NCI-H1092 (cell line): ENCODE measurements at places on chromosomes 11 and 22.

- no peak for DNase-seq
Measured at GRCh38 chr11:44559207-44559939, 6.1 kb upstream of the CD82 start.

GRCh38 chr11:17169876-17170275, 37.9 kb downstream of the PIK3C2A start:
- DNase-seq = no peak

DNA sequence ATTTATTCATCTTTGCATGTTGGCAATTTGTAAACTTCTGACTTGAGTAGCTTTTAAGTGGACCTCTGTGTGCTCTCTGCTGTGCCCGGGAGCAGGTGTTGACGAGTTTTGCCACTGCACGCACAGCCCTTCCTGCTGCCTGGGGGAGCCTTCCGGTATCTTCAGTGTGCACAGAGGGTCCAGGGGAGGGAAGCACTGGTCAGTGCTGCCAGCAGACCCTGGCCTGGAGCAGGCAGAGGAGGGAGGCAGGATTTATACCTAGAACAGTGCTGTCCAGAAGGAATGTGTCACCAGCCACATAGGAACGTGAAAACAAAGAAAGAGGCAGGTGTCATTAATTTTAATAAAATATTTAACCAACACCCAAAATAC, 403.6 kb downstream of the TBC1D22A start:
- DNase-seq = no peak

- no peak for DNase-seq
Measured at GRCh38 chr11:10926801-10927211, 69.0 kb upstream of the ZBED5 start.

- no peak for DNase-seq
Measured at GRCh38 chr22:37808294-37808657, 542 bp downstream of the GCAT start.

DNA sequence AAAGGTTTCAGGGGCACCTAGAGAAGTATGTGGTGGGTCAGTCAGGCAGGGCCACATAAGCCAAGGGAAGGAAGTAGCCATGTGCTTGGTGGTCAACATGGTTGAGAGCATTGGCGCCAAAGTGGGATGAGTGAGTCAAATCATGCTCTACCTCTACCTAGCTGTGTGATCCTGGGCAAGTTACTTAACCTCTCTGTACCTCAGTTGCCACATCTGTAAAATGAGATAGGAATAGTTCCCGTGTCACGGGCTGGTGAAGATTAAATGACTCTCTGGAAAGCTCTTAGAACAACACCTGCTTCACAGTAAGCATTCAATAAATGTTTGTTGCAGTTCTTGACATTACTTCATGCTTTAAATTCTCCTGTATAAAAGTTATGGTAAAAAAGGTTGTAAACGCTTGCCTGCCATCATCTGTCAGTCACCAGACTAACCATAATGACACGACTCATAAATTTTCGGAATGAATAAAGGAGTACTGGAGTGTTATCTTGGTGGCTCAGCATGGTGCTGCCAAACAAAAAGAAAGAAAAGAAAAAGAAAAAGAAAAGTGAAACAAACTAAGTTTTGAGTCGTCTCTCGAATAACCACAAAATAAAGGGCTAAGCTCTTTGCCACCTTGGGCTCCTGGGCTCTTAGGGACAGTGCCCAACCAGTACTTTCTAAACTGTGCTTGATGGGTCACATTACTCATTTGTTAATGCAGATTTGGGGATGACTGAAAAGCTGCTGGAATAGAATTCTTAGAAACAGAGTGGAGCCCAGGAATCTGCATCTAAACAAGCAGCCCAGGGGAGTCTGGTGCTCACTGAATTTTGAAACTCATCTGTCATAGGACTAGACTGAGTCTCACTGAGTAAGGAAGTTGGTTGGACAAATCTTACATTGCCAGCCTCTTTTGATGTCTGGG, 107.6 kb downstream of the LDLRAD3 start:
- DNase-seq = no peak
